ENCODE measurements at places on chromosomes 4 and X. TPM values are rescaled to one million over a fixed set of nuclear protein-coding genes. Genes with fewer than 3 reads are reported as not detected.

Gene ADAM29
- not detected for total RNA-seq

Gene CACNA1F
- not detected for total RNA-seq

DNA sequence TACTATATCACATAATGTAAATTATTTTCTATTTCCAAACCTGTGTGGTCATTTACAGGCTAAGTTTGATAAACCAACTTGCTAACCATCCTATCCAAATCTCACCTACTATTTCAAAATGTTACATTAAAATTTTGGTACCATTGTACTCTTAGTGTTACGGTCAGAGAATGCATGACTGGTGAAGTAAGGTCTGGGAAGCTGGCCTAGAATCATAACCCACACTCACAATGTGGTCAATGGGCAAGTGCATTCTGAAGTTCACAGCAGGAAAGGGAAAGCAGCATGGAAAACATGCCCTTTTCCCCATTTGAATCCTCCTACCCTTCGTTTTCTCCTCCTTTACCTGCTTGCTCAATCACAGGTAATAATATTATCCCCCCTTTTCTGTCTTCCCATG is 54.4 kb downstream of the PPP3CA start:
- no peak for DNase-seq

DNA sequence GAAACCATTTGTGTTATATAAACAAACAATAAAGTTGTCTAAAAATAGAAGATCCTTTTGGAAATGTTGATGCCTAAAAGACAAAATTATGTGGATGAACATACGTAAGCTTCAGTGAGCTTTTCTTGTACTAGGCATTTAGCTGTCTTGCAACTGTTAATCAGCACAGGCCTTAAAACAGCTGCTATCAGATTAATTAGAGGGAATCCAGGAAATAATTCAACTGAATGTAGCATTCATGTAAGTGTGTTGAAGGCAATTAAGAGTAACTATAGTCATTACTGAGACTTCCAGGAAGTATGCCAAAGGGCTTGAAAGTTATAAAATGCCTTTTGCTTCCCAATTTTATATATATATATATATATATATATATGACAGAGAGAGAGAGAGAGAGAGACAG is 248.7 kb downstream of the IL1RAPL1 start:
- no peak for DNase-seq

DNA sequence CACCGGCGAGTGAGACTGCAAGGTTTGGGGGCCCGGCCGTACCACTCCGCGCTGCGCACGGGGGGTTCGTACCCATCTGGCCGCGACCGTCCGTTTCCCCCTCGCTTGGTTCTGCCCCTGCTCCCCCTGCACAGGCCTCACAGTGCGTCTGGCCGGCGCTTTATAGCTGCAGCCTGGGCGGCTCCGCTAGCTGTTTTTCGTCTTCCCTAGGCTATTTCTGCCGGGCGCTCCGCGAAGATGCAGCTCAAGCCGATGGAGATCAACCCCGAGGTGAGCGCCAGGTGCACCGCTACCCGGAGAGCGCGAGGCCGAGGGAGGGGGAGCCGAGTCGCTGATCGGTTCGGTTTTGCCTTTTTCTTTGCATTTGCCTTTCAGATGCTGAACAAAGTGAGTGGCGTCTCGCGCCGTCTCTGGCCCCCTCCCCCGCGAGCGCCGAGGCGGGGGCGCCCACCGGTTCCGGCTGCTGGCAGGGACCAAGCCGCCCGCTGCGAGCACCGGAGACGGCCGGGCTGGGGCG is at the start of gene UCHL1:
TSS of gene UCHL1 (plus strand) at position 189 of the 517 bp plus-strand sequence. CDS start at position 238, 49 bp downstream.
- no peak for DNase-seq

Gene SPANXA2
- total RNA-seq = not detected

Gene DNAAF6
- not detected for total RNA-seq

DNA sequence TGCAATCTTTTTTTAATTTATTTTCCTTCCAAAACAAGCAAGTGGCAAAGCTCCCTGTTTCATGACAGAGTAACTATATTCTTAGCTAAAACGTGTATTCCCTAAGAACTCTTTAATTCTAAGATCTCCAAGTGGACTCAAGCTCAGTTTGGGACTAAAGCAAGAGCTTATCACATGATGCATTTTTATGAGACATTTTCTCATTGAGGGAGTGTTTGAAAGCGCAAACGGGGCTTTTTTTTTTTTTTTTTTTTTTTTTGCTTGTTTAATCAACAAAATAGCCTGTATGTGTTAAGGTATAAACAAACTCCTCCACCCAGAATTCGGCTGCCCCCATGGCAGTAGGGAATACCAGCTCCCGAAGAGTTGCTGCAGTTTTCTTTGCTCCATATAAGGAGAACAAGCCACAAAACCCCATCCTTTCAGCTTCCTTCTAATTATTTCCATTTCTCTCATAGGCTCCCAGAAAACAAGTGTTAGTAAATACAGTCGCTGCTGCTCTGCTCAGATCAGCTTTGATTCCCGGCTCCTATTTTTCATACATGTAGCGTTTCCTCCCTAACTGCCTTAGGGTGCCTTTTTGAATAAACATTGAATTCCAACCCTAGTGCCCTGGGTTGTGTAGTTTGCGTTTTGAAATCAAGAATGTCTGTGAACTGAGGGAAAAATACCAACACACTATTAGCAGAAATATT is 669 bp upstream of the PPARGC1A start:
- DNase-seq = no peak

GRCh38 chr4:185743722-185744487 is 68.1 kb downstream of the SORBS2 start:
- no peak for DNase-seq

- no peak for DNase-seq
Observed at GRCh38 chr4:72326692-72327632, 242.1 kb downstream of the ADAMTS3 start.

Gene MAGEA8
- not detected for total RNA-seq

- peak; percentile 79 for DNase-seq
Observed at GRCh38 chr4:15690020-15690809, 8.6 kb downstream of the FAM200B start.

GRCh38 chr4:6079965-6080364 is 61.7 kb upstream of the C4orf50 start:
- DNase-seq = no peak

DNA sequence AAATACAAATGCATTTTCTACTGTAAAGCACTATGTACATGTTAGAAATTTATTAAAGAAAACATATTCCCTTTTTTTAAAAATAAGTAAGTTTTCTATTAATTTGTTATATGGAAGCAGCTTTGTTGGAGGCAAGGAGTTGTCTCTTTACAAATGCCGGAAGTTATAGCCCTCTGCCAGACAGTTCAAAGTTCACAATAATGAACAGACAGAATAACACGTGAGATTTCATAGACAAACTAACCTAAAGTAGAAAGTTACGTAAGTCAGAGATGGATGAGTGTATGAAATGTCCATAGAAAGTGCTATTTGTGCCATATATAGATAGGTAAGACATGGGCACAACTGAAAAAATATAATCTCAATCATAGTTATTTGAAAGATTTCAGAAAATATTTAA is 43.9 kb upstream of the NEIL3 start:
- no peak for DNase-seq

Gene MAGEB1
- total RNA-seq = not detected

DNA sequence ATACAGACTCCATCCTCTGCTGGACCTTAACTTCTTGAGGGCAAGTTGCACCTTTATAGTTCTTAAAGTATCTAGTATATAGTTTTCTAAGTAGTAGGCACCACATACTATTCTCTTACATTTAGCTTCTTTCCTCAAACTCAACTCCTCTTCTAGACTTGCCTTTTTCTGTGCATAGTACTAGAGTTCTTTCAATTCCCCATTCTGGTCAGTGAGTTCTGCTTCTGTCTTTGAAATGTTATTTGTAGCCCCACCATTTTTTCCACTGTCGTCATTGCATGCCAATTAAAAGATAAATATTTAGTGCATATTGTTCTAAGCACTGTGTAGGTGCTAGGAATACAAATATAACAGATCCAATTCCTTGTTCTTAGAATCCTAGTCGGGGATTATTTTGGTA is 31.6 kb downstream of the CDKL5 start:
- DNase-seq = no peak

Gene FAM47E
- total RNA-seq = not detected

DNA sequence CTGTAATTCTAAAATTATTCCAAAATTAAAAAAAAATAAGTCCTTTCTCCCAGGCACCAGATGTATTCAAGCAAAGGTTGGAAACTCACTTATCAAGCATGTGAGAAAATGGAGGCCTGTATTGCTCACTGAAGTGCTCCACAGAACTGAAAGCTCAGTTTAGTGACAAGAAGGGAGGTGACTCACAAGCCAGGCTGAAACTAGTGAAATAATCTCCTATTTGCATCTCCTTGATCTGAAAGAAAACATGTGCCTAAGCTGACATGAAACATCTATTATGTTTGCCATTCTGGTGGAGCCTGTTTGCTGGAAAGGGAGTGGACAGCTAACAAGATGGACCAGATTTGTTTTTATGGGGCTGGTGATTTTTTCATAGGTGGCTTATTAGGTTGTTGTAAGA is 54.0 kb upstream of the AMELX start:
- DNase-seq = no peak

Gene SPANXA1
- not detected for total RNA-seq

DNA sequence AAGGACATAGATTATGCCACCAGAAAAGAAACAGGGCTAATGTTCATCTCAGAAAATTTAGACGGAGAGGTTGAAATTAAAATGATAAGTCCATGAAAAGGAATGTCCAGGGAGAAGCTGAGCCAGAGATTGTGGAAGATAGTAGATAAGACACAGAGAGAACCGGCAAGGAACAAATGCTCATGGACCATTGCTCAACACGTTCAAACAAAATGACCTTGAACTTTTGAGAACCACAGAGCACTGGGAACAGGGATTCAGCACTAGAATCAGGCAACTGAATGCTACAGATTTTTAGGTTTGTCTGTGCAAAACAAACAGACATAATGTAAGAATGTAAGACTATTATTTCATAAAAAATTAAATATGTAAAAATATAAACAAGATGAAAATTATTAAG is 206.3 kb downstream of the PDGFC start:
- DNase-seq = no peak

Gene BTK
- not detected for total RNA-seq

Gene XK
- total RNA-seq = not detected

Gene CDS1
- 0.12 TPM for total RNA-seq

DNA sequence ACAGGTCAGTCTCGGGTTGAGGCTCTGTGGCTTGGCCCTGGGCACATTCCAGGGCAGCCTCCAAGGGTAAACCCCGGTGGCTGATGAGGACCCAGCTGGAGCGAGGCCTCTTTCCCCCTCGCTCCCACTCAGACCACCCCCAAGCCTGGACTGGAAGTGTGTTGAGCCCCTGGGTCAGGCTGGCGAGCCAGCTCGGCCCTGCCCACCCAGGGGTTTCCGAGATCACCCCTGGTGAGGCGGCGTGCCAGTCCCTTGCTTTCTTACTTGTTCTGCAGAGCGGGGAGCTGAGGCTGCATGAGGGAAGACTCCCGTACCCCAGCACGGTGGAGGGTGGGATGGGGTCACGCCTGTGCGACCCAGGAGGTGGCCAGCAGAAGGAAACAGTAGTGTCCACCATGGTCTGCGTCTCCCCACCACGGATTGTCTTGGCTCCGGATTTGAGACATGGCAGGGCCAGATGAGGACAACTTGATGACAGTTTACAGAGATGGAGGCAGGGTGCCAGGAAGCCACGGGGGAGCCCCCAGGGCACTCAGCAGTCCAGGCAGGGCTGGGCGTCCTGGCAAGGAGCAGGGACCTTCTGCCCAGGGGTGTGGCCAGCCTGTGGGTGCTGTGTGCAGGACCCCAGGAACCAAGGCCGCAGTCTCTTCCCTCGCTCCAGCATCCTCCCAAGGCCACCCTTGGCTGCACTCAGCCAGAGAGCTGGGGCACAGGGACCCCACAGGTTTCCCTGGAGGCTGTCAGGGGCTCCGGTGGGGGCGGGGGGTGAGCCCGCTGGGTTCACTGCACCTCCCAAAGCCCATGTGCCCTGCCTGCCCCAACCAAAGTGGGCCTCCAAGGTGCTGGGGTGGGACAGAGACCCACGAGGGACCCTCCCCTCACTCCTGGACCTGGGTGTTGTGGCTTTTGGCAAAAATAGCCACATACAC is 6.6 kb upstream of the FGFRL1 start:
- DNase-seq = no peak

- DNase-seq = no peak
Observed at GRCh38 chr4:24507439-24507838, 76.9 kb downstream of the DHX15 start.

DNA sequence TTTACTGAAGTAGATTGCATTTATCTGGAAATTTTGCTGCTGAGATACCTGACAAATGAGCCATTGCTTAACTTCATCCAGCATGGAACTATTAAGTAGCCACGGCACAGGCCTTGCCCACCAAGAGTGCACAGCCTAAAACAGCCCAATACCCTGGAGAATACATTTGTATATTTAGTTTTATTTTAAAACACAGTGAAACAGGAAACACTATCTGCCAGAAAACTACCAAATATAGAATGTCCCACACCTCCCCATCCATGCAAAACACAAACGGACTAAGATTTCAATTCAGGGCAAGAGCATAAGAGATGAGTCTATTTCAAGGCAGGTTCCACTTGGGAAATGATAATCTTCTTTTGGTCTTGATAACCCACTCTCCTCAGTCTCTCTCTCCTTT is 57.1 kb downstream of the MAML3 start:
- DNase-seq = no peak

DNA sequence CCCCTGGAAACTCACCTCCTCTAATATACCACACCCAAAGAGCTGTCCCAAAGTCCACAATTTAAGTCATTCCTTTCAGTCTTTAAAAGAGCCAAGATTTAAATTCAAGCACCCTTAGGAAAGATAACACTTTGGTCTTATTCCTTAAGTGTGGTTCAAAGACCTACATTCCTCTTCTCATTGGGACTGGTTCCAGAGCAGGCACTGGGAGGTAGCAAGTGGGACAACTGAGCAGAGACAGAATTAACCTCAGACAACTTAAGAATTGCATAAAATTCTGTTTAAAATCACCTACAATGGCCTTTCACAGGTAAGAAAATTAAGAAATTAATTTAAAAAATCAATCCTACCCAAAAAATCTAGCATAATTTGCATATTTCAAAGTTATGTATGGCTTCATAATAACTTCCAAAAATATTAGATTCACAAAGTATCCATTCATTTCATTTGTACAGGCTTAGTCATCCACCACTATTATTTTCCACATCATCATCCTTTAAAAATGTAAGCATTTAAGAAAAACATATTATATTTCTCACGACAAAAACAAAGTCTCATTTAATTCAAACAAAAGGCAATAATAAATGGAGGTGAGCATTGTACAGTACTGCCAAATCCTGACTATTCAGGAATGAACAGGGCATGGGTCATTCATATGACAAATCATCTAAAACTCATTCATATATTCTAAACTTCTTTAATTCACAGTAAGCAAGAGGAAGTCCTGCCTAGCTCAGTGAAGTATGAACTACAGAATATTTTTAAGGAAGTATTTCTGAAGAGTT is 13.6 kb downstream of the PRSS12 start:
- no peak for DNase-seq

Gene PQBP1
- total RNA-seq = 51.3 TPM

GRCh38 chr4:2837904-2838496 is 5.6 kb upstream of the ADD1 start:
- no peak for DNase-seq

- DNase-seq = no peak
Observed at GRCh38 chr4:107133965-107134653, 98.0 kb upstream of the DKK2 start.
